ENCODE measurements at places on chromosomes 6 and 20. TPM values are rescaled to one million over a fixed set of nuclear protein-coding genes. Genes with fewer than 3 reads are reported as not detected.

DNA sequence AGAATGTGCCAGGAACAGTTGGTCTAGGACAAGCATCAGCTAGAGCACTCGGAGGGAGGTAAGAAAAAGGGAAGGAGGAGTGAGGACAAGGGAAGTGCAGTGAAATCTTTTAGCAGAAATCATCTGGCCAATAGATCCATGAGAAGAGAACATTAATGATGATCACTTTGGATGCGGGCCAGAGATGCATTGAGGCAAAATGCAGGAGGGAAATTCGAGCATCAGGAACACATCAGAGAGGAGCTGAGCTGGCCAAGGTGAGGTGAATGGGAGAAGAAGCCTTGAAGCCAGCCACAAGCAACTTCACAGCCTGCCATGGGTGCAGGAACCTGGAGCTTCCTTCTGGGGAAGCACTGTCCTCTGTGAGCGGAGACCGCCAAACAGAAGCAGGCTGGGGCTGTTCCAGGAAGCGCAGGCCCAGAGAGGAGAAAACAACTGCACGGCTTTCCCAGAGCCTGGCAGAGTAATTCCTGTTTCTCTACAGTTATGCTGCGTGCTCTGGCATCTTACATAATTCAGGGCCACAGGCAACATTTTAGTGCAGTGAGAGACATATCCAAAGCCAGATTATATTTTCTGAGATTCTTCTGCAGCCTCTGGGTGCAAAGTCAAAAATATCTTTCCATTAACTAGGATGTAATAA, 143.8 kb downstream of the F13A1 start:
- H3K27me3 ChIP-seq: peaks cover 10% of the 10 kb centered on the region
- no peak for DNase-seq
- H3K27ac ChIP-seq: no peak overlapping the region
- H3K36me3 ChIP-seq: no peaks in the 10 kb centered on the region
- no peaks in the 10 kb centered on the region for H3K4me1 ChIP-seq

DNA sequence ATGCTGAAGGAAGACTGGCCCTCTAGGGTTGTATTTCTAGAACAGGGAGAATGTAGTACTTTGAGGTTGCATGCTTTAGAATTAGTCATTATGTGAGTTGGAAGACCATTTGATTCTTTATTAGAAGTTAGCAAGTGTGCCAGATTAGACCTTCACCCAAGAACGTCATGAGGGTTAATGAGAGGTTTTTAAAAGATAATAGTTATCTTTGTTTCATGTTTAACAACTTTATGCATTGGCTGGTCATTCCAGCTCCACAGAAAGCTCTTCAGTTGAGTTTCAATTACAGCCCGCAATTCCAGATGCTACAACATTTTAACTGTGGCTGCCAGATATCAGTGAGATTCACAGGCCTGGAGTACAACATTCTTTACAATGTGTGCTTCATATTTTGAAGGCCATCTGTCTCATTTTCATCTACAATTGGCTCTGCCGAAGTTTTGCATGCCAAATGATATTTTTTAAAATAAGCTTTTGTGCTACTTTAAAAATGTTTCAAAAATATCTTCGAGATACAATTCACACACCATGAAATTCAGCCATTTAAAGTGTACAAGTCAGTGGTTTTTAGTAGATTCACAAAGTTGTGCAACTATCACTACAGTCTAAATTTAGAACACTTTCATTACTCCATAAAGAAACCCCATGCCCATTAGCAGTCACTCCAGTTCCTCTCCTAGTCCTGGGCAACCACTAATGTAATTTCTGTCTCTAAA, 61.1 kb upstream of the FBXO30 start:
- no peaks in the 10 kb centered on the region for H3K4me1 ChIP-seq
- H3K27ac ChIP-seq: no peak overlapping the region
- DNase-seq: no peak
- no peak overlapping the region for H3K4me3 ChIP-seq
- H3K36me3 ChIP-seq: peaks cover 8% of the 10 kb centered on the region

DNA sequence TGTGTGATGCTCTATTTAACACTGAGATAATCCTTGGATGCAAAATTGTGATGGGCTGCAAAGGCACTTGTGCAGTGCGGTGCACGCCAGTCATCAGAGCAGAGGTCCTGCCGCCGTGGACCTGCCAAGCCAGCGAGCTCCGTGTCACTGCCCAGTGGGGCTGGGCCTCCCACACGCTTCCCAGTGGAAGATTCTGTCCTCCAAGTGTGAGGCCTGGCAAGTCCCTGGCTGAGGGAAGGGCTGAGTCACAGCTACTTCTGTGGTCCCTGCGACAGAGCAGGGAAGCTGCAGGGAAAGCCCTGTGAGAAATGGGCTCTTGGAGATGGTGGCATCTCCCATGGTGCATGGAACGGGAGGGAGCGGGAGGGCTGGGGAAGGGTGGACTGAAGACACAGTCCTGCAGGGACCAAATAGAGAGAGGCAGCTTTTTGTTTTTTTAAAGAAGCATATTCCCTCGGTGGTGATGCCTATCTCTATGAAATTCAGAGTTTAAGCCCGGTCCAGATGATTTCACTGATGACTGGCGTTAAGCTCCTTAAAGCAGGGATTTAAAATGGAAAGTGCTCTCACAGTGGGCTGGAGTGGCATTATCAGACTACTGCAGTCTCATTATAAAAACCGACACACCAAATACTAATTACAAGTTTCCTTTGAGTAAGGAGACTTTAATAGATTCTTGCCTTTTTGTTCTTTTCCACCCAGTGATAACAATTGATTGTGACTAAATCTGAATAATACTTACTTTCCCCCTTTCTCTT, 413.7 kb downstream of the QKI start:
- DNase-seq: no peak
- H3K36me3 ChIP-seq: no peaks in the 10 kb centered on the region
- peaks cover 5% of the 10 kb centered on the region for H3K4me1 ChIP-seq
- H3K4me3 ChIP-seq: no peak overlapping the region
- H3K27me3 ChIP-seq: peaks cover 17% of the 10 kb centered on the region

GRCh38 chr6:16806363-16806762, 45.1 kb upstream of the ATXN1 start:
- no peaks in the 10 kb centered on the region for H3K27me3 ChIP-seq
- no peak overlapping the region for H3K4me3 ChIP-seq
- DNase-seq: no peak
- no peak overlapping the region for H3K27ac ChIP-seq
- H3K36me3 ChIP-seq: no peaks in the 10 kb centered on the region

DNA sequence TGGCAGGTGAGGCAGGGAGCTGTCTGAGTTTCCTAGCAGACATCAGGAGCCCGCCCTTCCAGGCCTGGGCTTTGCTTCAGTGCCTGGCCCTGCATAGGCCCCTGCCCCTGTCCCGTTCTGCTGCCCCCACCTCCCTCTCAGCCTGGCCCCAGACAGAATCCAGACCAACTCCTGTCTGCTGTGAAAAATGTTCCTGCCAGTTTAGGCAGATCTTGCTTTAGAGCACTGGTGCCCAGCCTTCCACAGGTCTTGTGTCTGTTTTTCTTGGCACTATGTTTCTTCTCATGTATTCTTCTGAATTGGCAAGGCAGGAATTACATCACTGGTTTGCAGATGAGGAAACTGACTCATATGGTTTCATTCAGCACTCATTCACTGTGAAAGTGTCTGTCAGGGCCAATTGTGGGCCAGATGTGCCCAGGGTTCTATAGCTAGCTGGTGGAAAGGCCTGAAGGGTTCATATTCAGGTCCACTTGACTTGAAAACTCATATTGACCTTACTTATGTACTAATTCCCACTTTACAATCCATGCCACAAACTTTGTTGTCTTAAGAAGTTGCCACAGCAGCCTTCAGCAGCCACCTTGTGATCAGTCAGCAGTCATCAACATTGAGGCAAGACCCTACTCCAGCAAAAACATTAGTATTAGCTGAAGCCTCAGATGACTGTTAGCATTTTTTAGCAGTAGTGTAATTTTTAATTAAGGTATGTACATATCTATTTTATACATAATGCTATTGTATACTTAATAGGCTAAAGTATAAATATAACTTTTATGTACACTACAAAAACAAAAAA, 40.5 kb downstream of the HLA-F start:
- DNase-seq: no peak
- peaks cover 56% of the 10 kb centered on the region for H3K27me3 ChIP-seq
- H3K36me3 ChIP-seq: no peaks in the 10 kb centered on the region
- H3K4me3 ChIP-seq: no peak overlapping the region
- H3K27ac ChIP-seq: no peak overlapping the region
- no peaks in the 10 kb centered on the region for H3K4me1 ChIP-seq

DNA sequence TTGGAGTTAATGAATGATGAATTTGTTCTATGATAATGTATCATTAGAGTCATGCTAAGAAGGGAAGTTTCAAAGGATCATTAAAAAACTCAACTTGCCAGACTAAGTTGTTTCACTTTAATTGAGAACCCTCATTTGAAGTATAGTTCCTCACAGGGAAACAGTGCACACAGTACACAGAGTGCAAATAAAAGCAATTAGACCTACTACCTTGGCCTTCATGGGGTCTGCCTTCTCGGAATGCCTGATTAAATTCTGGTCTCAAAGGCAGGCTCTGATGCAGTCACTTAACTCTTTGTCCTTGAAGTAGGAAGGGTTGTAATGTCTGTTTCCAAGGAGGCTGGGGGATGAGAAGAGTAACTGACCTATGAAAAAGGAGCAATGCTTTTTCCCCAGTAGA, 457.3 kb downstream of the TBC1D32 start:
- no peaks in the 10 kb centered on the region for H3K27me3 ChIP-seq
- no peak for DNase-seq
- no peak overlapping the region for H3K27ac ChIP-seq
- H3K4me1 ChIP-seq: no peaks in the 10 kb centered on the region
- no peak overlapping the region for H3K4me3 ChIP-seq

DNA sequence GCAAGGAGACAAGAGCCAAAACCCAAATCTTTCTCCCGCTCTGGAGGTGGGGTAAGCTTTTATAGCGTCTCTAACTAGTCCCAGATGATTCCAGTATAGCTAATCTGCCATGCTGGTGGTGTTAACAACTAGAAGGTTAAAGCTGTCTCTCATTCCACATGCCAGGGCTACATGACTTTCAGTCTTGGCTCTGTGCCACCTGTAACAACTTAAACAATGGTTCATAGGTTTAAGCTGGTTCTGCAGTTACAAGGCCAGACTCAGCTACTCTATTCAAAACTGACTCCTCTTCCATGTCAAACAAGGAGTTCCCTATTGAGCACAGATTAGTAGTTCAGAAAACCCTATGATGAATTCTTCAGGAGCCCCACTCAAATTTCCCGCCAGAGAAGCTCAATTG, 128.9 kb downstream of the ELOVL4 start:
- H3K4me3 ChIP-seq: no peak overlapping the region
- no peaks in the 10 kb centered on the region for H3K27me3 ChIP-seq
- DNase-seq: no peak
- H3K36me3 ChIP-seq: peaks cover 3% of the 10 kb centered on the region

- no peak overlapping the region for H3K27ac ChIP-seq
- no peak overlapping the region for H3K4me3 ChIP-seq
- H3K4me1 ChIP-seq: no peaks in the 10 kb centered on the region
Measured at GRCh38 chr6:23591761-23592160, 534.3 kb upstream of the NRSN1 start.

- no peaks in the 10 kb centered on the region for H3K27me3 ChIP-seq
- H3K4me1 ChIP-seq: peaks cover 23% of the 10 kb centered on the region
- peaks cover 4% of the 10 kb centered on the region for H3K36me3 ChIP-seq
- H3K27ac ChIP-seq: peak overlapping the region; percentile 56
- H3K4me3 ChIP-seq: peak overlapping the region; percentile 89
- DNase-seq: no peak
Measured at GRCh38 chr20:57391439-57392301, 474 bp downstream of the RBM38 start.

- DNase-seq: no peak
- H3K4me1 ChIP-seq: peaks cover 21% of the 10 kb centered on the region
- no peak overlapping the region for H3K4me3 ChIP-seq
- no peaks in the 10 kb centered on the region for H3K36me3 ChIP-seq
- H3K27me3 ChIP-seq: peaks cover 16% of the 10 kb centered on the region
Measured at GRCh38 chr20:37921341-37921929, 18.5 kb downstream of the VSTM2L start.

- peaks cover 10% of the 10 kb centered on the region for H3K4me1 ChIP-seq
- H3K27me3 ChIP-seq: no peaks in the 10 kb centered on the region
- H3K36me3 ChIP-seq: no peaks in the 10 kb centered on the region
Measured at GRCh38 chr6:137792160-137793033, 74.7 kb upstream of the TNFAIP3 start.

DNA sequence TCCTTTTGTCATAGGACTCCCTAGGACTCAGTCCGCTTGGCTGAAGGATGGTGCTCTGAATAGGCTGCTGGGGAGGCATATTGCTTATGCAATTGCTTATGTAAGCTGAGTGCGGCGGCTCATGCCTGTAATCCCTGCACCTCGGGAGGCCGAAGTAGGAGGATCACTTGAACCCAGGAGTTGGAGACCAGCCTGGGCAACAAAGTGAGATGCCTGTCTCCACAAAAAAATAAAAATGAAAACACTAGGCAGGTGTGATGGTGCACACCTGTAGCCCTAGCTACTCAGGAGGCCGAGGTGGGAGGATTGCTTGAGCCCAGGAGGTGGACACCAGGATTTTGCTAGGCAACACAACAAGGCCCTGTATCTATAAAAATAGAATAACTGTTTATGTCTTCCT, 81.3 kb downstream of the EYA2 start:
- no peak for DNase-seq
- peaks cover 36% of the 10 kb centered on the region for H3K4me1 ChIP-seq
- H3K27ac ChIP-seq: no peak overlapping the region
- H3K4me3 ChIP-seq: no peak overlapping the region
- no peaks in the 10 kb centered on the region for H3K27me3 ChIP-seq

DNA sequence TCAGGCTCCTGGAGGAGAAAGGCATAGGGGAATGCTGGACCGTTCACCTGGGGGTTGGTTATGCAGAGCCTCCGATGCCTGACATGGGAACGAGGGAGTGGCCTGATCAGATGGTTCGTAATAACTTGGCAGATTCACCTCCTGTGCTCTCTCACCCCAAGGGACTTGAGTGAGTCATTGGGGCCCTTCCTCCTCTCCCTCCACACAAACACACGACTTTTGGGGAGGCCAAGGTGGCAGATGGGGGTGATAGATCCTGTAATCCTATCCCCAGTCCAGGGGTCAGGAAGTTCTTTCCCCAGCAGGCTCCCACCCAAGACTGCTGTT, 45.6 kb upstream of the ARFGEF2 start:
- peaks cover 13% of the 10 kb centered on the region for H3K4me1 ChIP-seq
- H3K4me3 ChIP-seq: no peak overlapping the region
- peaks cover 10% of the 10 kb centered on the region for H3K27me3 ChIP-seq
- H3K27ac ChIP-seq: no peak overlapping the region

DNA sequence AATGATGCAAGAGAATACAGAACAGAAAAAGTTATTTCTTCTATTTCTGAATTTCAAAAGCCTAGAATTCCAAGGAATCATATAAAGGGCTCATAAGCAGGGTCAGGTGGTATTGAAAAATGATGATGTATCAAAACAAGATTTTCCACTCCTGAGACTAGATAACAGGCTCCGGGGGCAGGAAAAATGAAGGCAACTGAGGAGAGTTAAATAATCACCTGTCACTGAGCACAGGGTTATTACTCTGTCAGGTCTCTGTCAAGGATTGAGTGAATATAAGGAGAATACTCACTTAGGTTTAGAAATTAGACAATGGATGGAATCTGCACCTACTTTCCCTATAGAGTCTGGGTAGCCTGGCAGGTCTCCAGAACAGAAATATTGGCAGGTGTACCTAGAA, 76.1 kb upstream of the KHDRBS2 start:
- H3K4me3 ChIP-seq: no peak overlapping the region
- H3K27ac ChIP-seq: no peak overlapping the region
- H3K36me3 ChIP-seq: no peaks in the 10 kb centered on the region
- DNase-seq: no peak

The FOXP4 gene
- 62.2 TPM for total RNA-seq

The DUSP15 gene
- 9.1 TPM for total RNA-seq

The ZC2HC1B gene
- not detected for total RNA-seq

The RAB23 gene
- total RNA-seq: 17.4 TPM

The PTGIS gene
- total RNA-seq: 33.3 TPM

The STMND1 gene
- total RNA-seq: 0.43 TPM

The SLC35F1 gene
- total RNA-seq: 6.1 TPM

The CARMIL1 gene
- 17.2 TPM for total RNA-seq

The SOBP gene
- 1.8 TPM for total RNA-seq

The ARMC12 gene
- total RNA-seq: 1.8 TPM

All from type B pancreatic cell (in vitro differentiated cells).